ENCODE measurements at places on chromosomes 4 and X.

DNA sequence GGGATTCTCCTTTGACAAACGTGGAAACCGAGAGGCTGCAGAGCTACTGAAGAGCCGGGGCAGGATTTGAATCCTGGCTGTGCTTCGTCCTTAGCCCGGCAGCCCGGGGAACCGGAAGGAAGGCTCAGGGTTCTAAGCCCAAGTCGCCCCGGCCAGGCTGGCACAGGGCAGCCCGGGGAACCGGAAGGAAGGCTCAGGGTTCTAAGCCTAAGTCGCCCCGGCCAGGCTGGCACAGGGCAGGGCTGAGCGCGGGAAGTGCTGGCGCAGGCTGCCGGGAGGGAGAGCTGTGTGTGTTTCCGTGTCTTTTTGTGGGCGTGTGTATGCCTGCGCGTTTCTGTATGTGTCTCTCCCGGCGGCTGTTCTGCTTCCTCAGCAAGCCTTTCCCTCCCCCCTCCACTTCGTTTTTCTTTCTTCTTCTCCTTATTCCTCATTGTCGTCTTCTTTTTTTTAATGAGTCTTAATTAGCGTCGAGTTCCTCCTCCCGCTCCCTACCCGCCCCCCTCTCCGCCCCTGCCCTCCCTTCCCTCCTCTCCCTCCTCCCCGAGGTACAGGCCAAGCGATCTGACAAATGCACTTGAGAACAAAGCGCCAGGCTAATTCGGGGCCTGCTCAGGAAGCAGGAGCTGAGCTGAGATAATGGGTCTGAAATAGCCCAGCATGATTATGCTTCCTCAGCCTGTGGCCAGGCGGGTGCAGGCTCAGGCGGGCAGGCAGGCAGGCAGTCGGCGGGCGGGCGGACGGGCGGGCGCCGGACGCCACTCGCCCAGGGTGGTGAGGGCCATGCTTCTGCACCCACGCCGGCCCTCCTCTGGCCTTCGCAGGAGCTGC lies 65.9 kb downstream of the EFNB1 start:
- no peak for DNase-seq

GRCh38 chr4:185742766-185743165 lies 69.2 kb downstream of the SORBS2 start:
- peak; percentile 30 for DNase-seq

GRCh38 chrX:2679534-2680485 lies 11.3 kb upstream of the CD99 start:
- DNase-seq = no peak

GRCh38 chr4:47386146-47386545 lies 77.4 kb downstream of the COMMD8 start:
- DNase-seq = no peak

DNA sequence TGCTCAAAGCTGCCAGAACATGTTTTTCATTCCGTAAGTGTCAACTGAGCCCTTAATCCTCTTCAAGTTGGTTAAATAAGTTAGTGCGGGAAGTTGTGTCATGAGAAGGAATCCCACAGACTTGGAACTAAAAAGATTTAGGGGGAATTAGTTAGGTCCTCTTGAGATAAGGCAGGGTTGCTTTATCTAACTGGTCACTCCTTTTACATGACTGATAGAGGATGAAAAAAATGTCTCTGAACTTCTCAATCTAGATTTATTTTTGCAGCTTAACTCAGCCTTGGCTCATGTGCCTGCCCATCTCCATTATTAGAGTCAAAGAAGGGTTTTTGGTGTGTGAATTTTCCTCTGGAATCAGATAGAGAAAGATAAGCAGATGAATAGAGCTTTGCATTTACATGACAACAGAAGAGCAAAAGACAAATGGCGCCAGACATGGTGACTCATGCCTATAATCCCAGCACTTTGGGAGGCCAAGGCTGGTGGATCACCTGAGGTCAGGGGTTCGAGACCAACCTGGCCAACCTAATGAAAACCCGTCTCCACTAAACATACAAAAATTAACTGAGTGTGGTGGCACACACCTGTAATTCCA lies 882.9 kb downstream of the RPA4 start:
- no peak for DNase-seq

DNA sequence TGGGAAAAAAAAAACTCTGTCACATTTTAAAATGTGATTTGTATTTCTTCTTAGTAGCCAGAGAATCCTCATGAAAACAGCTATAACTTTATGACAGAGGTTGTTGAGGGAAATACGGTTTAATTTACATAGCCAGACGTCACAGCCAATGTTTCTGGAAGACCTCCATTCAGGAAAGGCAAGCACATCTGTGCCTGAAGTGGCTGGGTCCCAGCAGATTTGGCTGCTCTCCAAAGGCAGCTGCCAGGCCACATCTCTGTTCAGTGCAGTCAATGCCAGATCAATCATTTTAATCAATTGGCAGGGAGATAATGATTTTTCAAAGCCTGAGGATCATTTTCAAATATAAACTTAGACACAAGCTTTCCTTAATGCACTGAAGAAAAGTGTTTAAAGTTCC lies 86.5 kb upstream of the ZIC3 start:
- DNase-seq = no peak

DNA sequence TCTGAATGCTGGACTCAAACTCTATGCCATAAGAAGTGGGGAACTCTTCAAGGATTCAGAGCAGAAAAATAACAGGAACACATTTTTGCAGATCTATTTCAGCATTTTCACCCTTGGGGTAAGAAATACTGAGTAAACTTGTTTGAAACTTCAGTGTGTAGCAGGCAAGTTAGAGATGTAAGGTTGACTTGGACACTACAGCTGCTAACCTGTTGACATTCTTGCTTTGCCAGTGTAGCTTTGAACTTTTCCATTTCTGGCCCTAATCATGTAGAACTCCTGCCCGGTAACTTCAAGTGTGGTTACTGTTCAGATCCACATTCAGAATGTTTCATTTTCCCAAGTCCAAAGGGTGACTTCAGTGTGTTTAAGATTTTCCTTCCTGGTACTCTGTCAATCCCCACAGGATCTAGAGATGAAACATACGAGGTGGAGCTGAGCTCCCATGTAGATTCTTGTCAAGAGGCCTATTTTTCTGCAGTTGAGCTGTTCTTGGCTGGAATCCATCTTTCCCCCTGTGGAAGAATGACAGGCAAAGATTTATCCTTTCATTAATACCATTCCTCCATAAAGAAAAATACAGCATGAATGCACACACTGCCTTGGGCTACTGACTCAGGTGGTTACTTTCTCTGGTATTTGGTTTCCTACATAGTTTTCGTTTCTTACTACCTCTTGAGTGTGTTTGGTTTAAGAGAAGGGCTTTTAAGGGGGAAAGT lies 34.1 kb downstream of the FHDC1 start:
- peak; percentile 89 for DNase-seq

GRCh38 chr4:25258980-25259578 lies 25.2 kb downstream of the PI4K2B start:
- peak; percentile 73 for DNase-seq

DNA sequence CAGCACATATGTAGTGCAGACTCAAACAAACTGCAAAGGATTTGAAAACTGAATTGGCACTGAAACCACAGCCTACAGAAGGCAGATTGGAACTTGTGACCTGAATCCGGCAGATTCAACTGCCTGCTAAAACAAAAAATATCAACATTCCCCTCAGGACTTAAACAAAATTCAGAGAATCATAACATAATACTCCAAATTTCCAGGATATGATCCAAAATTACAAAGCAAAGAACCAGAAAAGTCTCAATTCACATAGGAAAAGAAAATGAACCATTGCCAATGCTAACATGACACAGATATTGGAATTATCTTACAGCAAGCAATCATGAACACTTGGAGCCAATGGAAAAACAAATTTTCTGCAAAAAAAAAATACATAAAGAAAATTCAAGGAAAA lies 250.4 kb downstream of the PRDM5 start:
- DNase-seq = no peak

GRCh38 chr4:81432825-81433224 lies 38.9 kb downstream of the RASGEF1B start:
- no peak for DNase-seq

- no peak for DNase-seq
These were observed 134.4 kb downstream of the RASL11B start for GRCh38 chr4:52996261-52997131.
